RKO (cell line): ENCODE measurements at places on chromosomes 12 and 14.

DNA sequence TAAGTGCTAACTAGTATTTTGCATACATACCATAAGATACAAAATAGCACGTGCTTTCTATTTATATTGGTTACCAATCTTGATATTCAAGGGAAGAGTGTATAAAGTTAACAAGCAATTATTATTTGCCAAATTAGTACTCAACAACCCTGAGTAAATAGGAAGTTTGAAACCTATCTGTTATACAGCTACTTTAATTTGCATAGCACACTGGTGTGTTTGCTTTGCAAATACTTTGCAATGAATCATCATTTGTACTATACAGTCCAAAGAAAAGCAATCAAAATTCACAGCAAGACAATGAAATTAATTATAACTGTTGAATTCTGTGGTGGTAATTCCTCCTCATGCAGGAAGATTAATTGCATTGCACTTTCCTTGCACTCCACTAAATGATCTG lies 469.1 kb downstream of the PRKD1 start:
- no peak for DNase-seq

DNA sequence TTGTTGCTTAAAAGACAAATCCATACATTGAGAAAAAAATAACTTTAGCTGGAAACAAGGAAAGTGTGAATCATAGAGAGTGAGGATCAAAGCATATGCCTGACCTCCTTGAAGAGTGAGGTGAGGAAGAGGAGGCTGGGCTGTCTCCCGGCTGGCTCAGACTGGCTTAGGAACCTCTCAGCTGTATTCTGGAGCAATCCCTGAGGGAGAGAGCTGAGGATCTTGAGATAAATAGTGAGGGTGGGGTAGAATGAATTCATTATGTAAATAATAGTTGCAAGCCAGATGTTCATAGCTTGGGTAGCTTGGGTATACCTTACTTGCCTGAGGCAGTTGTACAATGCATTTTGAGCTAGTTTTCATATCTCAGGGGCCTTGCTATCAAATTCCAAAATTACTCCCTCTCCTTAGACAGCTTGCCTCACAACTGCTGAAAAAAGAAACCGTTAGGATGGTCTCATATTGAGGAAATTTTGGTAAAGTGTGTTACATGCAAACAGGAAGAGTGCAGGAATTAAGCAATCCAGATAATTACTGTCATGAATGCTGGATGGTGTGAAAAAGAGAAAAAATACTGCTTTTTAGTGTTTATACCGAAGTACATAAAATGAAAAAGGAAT lies 30.5 kb upstream of the SLC15A5 start:
- DNase-seq, result no peak

GRCh38 chr14:68576031-68576430 lies 216.8 kb downstream of the ZFP36L1 start:
- DNase-seq, result no peak

DNA sequence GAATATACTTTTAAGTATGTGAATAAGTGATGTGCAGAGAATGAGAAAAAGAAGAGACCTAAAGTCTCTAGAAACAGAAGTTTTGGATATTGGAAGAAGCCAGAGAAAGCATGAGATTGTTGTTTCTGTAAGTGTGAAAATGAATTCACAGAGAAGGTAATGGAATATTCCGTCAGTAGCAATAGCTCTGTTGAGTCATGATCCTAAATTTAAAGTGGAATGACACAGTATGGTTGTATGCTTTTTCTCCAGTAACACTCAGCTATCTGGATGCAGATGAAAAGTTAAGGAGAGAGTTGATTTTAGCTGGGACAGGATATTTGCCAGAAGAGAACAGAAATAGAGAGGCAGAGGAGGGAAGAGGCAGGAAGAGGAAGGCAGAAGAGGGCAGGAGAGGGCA lies 1166.3 kb downstream of the GALC start:
- DNase-seq, result no peak

DNA sequence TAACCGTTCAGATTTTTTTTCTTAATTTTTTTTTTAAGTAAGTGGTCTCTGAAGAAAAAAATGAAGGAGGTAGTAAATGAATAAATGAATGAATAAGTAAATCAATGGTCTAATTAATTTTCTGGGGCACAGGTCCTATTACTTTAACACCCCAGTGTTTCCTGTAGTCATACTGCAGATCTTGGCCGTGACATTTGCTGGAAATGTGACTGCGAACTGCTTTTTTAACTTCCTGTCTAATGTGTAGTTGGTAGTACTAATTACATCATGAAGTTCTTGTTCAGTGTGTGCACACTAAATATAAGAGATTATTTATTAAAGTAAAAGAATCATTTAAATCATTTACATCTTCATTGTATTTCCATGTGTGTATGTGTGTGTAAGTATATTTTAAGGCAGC lies 45.4 kb downstream of the AEBP2 start:
- no peak for DNase-seq
